ENCODE measurements at places on chromosomes 2 and 18.

- DNase-seq = no peak
These were observed 413.6 kb upstream of the MEIS1 start for GRCh38 chr2:66021296-66021695.

- DNase-seq = no peak
These were observed 41.2 kb upstream of the GORASP2 start for GRCh38 chr2:170887896-170888295.

DNA sequence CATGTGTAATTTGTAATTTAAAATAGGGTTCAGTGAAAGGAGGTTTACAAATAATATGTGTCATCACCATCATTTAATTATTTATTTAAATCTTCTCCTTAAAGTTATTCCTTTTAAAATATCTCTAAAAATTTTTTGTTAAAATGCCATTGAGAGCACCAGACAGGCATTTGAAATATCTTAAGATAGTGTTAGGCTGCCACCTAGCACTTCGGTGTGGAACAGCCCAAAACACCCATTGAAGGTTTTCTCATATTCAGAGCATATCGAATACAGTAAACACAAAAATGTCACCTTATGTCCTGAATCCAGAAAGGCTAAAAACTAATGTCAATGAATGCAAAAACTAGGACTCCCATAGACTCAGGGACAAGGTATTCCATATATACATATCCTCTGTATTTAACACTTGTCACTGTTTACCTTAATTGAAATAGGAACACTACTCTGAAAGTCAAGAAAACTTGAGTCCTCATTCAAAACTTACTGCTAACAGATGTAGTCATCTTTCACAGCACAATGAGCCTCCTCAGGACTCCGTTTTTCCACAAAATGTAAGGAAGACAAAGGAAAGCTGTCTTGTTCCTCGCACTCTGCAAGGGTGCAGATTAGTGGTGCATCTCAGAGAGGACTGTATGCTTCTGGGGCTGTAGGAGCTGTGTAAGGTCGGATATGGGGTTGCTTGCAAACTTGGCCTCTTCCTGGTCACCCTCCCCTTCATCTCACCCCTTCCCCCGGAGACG is 329.5 kb downstream of the PAX3 start:
- DNase-seq = peak; percentile 62

- DNase-seq = no peak
These were observed 70.8 kb downstream of the MBOAT2 start for GRCh38 chr2:8932702-8933101.

DNA sequence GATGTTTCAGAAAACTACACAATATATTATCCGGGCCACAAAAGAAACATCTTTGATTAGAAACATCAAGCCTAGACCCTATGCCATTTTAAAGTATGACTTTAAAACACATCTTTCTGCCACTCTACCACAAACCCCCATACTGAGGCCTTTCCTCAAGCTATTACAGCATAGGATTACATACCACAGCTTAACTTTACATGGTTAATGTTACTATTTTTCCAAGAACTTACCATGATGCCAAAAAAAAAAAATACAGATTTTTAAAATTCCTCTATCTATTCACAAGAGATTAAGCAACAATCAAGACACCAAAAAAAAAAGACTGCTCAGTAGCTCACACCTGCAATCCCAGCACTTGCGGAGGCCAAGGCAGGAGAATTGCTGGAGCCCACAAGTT is 9.0 kb downstream of the NCKAP1 start:
- DNase-seq = no peak

DNA sequence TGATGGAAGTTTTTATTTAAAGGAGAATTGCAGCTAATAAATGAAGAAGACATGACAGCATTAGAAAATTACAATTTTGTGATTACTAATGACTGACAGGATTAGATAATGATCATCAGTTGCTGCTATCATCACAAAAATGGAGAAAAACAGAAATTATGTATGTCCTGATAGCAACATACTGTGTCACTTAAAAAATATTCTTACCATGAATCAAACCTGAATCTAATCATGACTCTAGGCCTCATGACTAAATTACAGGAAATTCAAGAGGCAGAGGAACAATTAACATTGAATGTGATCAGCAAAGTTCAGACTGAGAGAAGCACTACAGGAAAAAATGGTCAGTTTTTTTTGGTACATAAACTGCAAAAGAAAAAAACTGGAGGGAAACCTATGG is 147.8 kb downstream of the PMAIP1 start:
- DNase-seq = peak; percentile 20

Data from AG08395 (cell line).